ENCODE measurements at places on chromosomes 1 and 21.

- no peak for DNase-seq
Measured at GRCh38 chr21:29145852-29146453, 15.5 kb downstream of the MAP3K7CL start.

GRCh38 chr21:32592929-32593502, 7.7 kb upstream of the TCP10L start:
- DNase-seq, result no peak

DNA sequence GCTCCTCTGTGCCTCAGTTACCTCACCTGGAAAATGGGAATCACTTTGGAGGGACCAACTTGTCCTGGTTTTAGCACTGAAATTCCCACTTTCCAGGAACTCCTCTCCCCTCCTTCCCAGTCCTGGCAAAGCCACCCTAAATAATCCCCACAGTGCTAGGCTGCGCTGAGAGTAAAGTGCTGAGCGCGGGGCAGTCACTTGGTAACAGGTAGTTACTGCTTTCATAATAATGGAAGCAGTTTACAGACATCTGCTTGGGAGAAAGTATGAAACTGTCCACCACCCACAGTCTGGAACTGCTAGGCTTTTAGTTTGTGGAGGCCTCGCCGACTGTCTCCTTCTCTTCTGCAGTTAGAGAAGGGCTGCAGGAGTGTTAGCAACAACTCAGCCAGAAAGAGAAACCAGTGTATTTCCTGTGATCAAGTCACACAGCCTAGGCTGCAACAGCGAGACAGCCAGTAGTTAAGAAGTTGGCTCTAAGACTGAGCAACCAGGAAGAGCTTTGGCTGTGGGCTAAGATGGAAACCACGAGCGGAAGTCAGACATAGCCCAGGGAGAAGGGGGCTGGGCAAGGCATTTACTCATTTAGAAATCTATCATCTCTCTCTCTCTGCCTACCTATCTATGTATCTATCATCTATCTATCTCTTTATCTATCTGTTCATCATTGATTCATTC, 30.8 kb upstream of the ABCG1 start:
- DNase-seq, result peak; percentile 88

DNA sequence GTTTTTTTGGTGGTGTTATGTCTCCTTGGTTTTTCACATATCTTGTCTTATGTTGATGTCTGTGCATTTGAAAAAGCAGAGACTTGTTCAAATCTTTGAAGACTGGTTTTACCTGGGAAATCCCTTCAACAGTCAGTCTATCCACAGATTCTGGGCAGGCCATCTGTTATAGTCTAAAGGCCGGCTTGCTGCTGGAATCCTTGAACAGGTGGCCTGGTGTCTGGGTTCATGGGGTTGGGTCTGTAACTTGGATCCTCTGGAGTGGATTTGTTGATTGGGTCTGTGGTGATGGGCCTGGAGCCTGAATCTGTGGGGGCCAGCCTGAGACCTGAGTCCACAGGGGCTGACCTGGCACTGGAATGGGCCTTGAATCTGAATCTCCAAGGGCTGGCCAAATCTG, 12.2 kb downstream of the LORICRIN start:
- DNase-seq, result no peak

DNA sequence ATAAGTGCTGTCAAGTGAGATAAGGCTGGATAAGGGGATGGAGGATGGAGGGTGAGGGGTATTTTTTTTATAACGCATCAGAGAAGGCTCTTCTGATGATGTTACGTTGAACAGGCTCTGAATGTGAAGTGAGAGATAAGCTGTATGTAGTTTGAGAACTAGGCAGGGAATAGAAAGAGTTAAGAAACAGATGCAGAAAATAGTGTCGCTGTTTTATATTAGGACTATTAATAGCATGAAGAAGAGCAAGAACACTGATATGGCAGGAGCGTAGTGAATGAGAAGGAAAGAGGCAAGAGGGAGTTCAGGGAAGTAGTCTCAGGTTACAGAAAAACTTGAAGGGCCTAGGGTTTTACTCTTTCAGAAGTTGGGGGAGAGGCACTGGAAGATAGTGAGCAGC, 59.8 kb downstream of the GPR88 start:
- DNase-seq, result no peak

GRCh38 chr1:46001081-46001785, 131.2 kb downstream of the PIK3R3 start:
- DNase-seq, result no peak

DNA sequence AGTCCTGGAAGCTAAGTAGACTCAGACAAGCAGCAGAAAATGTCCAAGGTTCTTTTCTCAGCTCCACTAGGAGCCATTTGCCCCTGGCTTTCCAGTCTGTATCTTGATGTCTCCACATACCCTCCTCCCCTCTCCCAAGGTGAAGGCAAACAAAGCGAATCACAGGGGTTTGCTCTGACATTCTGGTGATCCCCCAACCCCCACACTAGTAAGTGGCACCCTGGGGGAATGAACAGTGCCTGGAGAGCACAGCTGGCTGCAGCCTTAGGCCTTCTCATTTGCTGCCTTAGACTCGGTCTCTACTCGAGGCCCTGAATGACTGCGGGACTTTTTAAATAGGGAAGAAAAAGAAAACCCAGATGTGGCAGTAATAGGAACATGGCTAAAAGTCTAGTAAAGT, 15.3 kb downstream of the ERI3 start:
- DNase-seq, result no peak

DNA sequence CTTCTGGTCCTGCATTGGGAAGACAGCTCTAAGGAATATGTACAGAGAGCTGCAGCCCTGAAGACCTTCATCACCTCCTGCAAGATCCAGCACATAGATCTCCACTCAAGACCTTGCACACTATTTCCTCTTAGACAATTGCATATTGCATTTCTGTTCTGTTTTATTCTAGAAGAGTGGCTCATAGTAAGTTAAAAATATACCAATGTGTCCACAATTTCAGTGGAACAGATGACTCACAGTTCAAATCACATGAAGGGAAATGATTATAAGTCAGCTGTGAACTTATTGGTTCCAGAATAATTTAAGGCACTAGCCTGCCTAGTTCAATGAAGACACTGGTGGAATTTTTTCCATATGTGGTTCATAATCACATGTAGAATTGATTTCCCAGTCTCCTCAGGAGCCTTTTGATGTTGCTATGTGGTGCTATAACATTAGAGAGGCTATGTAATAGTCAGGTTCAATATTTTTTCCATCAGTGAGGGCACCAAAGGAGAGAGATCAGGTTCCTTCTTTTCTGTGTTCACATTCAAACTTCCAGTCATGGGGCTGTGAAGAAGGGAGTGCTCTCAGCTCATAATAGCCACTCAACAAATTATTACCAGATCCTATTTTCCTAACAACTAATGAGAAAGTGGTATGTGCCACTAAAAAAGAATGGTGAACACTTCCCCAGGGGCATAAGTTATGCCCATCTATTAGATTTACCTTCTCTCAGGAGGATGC, 9.8 kb upstream of the AK5 start:
- no peak for DNase-seq

DNA sequence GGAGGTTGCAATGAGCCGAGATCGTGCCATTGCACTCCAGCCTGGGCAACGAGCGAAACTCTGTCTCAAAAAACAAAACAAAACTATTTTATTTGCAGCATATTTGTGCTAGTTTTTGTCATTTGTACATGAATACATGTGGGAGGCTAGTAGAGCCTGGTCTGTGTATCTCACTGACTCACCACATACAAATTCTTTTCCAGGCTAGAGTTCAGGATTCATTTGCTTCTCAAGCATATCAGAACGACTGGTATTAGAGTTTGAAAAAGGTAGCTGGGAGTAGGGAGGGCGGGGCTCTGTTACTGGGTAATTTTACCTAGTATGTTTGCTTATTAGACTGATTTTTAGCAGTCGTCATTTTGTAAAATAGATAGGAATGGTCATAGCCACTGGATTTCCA, 4.5 kb upstream of the TOR3A start:
- DNase-seq, result no peak

DNA sequence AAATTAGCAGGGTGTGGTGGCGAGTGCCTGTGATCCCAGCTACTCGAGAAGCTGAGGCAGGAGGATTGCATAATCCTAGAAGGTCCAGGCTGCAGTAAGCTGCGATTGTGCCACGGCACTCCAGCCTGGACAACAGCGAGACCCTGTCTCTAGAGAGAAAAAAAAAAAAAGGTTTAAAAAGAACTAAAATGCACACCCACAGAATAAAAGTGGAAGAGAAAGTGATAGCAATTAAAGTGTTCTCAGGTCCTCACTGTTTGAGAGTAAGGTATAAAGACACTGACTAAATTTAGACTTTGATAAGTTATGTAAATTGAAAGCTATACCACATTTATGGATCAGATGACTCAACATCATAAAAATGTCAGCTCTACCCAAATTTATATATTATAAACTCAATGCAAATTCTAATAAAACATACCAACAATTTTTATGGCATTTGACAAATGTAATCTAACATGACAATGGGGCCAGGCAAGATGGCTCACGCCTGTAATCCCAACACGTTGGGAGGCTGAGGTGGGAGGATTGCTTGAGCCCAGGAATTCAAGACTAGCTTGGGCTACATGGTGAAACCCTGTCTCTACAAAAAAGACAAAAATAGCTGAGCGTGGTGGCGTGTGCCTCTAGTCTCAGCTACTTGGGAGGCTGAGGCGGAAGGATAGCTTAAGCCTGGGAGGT, 11.8 kb downstream of the ZBTB17 start:
- no peak for DNase-seq

- peak; percentile 37 for DNase-seq
Measured at GRCh38 chr1:198253259-198253658, 96.5 kb downstream of the NEK7 start.

- DNase-seq, result no peak
Measured at GRCh38 chr1:238558156-238558555, 667.4 kb upstream of the ZP4 start.

- no peak for DNase-seq
Measured at GRCh38 chr1:58459911-58460310, 86.6 kb downstream of the OMA1 start.

GRCh38 chr1:23530087-23530746, 816 bp downstream of the E2F2 start:
- no peak for DNase-seq

DNA sequence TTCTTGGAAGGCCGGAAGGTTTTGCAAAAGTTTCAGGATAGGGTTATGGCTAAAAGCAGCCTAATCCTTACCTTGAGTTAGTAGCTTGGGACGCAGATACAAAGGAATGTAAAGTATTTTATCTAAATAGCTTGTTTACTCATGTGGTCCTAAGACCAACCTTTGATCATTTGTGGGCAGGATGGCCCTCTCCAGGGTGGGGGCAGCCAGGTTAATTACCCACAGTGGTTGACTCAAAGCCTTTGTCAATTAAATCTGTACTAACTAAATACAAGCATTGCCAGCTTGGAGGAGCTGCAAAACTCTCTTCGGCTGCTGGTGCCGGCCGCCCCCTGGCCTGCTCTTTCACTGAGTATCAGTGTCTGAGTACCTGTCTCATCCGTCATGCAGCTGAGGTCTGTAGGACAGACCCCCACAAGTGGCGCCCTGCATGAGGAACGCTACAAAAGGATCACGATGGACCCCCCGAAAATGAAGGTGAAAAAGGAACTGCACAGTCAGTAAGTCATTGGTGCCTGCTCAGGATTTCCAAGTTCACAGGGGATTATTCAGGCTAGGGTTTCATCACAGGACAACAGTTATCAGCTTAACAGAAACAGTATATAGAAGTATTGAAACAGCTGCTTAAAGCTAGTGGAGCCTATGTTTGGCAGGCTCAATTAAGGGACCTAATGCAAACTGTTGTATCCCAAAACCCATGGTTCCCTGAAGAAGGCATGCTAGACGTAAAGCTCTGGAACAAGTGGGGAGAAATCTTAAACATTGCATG, 212.5 kb upstream of the MAP1LC3C start:
- DNase-seq, result no peak

DNA sequence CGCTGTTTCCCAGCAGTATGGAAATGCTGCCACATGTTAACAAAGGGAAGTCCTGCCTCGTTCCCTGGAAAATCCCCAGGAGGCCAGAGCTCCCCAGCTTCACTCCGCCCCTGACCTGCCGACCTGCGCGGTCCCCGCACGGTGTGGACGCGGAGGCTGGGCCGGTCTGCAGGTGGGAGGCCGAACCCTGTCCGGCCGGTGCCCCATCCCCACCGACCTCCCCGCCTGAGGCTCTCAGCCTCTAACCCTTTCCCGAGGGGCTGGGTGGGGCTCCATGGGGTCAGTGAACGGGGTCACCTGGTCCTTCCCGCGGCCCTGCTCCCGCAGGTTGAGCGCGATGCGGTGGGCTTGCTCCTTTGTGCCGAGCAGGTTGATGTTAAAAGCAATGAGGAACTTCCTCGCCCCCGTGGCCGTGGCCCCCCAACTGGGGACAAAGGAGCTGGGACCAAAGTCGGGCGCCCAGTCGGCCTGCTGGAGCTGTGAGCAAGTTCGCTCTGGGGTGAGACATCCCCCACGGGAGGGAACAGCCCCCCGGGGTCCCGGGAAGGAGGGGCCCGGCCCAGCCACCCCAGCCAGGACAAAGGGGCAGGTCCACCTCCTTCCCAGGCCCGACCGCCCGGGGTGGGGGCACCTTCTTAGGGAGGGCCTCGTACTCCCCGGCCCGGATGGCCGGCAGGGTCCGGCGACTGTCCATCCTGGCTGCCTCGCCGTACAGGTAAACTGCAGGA, 4.0 kb downstream of the FTCD start:
- DNase-seq, result no peak

DNA sequence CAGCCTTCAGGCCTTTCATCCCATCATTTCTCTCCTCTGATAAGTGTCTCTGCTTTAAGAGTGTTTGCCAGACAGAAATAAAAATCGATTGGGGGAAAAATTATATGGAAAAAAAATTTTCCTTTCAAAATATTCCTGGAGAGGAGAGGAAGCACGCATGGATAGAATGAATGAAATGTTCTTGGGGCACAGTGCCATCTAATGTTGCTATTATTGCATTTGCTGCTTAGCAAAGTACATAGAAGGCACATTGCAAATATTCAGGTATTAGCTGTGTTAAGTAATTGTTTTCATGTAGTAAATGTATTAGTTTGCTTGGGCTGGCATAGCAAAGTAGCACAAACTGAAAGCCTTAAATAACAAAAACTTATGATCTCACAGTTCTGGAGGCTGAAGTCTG, 18.1 kb downstream of the B3GALT5 start:
- DNase-seq, result no peak

- DNase-seq, result no peak
Measured at GRCh38 chr21:17429936-17430335, 82.9 kb upstream of the CXADR start.

DNA sequence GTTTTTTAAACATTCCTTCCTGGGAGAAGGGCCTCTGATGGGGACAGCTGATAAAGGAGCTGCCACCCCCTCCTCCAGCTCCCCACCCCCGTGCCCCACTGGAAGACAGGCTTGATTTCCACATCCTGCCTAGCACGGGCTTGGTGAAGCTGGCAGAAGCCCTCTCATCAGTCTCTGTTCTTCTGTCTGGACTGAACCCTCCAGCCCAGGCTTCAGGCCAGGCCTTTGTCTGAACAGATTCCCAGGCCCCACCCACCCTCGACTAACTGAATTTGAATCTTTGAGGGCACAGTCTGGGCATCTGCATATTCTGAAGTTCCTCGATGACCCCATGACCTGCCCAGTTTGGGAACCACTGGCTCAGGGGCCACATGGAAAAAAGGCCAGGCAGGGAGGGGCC, 75.3 kb downstream of the CD58 start:
- no peak for DNase-seq
